Activated naive CD4-positive, alpha-beta T cell treated with anti-CD3 and anti-CD28 coated beads for 36 hours (primary cell): ENCODE measurements at places on chromosomes 2 and 18. TPM values are rescaled to one million over a fixed set of nuclear protein-coding genes. Genes with fewer than 3 reads are reported as not detected.

The SIGLEC15 gene
- not detected for total RNA-seq

The NAT8 gene
- total RNA-seq, result not detected

The LIPG gene
- 0.22 TPM for total RNA-seq

The MYO7B gene
- 0.37 TPM for total RNA-seq

The VSNL1 gene
- not detected for total RNA-seq

DNA sequence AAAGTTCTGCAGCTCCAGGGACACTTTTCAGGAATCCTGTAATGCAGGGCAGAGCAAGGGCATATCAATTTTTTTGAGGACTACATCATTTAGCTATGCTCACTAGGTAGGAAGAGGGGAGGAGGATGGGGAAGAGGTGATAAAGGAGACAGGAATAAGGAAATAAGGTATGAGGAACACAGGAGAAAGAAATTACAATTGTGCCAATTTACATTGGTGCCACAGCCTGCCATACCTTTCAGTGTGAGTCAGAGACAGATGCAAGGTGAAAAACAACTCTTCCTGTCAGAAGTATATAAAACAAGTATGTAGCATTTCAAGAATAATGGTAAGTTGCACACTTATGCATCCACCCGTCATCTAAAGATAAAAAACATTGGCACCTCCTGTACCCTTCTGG lies 5.4 kb upstream of the MRPS9 start:
- DNase-seq, result no peak

- DNase-seq, result no peak
Observed at GRCh38 chr2:129737660-129738527, 241.6 kb upstream of the RAB6C start.

DNA sequence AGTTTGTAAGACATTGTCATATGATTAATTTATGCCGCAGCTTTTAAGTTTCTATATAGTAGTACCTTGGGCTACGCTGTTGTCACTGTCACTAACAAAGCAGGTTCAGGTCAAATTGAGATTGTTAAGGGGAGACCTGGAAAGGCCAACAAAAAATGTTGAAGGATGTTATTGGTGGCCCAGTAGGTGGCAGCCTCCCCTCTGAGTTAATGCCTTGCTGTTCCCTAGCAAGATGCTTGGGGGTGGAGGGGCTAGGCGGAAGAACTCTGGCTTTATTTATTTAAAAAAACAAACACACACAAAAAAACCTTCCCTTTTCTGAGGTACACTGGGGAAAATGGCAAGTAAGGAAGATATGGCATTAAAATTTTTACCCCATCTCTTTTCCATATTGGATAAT lies 128.3 kb upstream of the ATP5MC3 start:
- peak; percentile 33 for DNase-seq

GRCh38 chr2:218228366-218229090 lies 11.5 kb downstream of the ARPC2 start:
- no peak for DNase-seq

DNA sequence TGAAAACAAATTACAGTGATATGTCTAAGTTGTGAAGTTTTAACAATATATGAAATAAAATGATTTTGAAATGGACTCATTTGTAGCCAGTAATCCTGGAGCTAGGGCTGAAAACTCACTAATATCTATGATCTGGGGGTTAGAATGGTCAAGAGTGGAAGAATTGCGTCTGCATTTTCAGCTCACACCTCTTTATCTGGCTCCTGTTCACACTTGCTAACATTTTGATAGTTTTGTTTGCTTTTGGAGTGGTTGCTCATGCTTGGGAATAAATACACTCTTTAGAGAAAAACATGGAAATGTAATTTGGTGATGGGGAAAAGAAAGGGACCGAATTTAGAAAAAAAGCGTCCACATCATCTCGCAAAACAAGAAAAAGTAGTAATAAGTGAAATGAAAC lies 30.7 kb downstream of the UBE2F start:
- no peak for DNase-seq

- DNase-seq, result no peak
Observed at GRCh38 chr2:101587251-101587650, 110.3 kb upstream of the MAP4K4 start.

DNA sequence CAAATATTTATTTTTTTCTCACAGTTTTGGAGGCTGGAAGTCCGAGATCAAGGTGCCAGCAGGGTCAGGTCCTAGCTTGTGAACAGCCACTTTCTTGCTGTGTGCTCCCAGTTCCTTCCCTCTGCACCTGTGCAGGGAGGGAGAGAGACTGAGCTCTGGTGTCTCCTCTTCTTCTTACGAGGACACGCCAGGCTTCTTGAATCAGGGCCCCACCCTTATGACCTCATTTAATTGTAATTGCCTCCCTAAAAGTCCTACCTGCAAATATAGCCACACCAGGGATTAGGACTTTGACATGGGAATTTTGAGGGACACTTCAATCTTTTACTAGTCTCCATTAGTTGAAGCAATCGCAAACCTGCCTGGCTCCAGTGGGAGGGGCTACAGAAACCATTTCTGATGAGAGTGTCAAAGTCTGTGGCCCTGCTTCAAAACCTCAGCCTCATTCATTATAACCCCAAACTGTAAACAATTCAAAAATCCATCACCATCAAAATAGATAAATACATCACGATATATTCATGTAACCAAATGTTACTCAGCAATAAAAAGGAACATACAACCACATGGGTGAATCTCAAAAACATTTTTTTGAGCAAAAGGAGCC lies 18.2 kb upstream of the SEH1L start:
- no peak for DNase-seq

GRCh38 chr2:33373986-33374385 lies 102.5 kb upstream of the RASGRP3 start:
- no peak for DNase-seq

DNA sequence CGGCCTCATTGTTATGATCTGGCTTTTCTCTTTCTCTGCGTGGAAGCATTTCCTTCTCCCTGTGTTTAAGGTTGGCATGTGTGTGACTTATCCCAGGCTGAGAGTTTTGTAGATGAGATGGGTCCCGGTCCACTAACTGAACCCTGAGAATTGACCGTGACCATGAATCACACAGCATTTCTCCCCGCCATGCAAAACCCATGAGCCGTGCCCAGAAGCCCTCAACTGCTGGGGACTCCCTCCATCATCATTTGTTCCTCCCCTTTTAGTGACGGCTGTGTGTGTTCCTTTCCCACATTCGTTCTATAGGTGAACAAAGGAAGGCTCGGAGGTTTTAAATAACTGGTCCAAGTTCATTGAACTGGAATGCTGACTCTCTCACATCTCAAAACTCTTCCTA lies 30.1 kb upstream of the TXNDC2 start:
- DNase-seq, result no peak

- DNase-seq, result no peak
Observed at GRCh38 chr18:78892177-78892576, 87.4 kb upstream of the SALL3 start.

GRCh38 chr2:203875471-203875870 lies 7.9 kb downstream of the CTLA4 start:
- no peak for DNase-seq

DNA sequence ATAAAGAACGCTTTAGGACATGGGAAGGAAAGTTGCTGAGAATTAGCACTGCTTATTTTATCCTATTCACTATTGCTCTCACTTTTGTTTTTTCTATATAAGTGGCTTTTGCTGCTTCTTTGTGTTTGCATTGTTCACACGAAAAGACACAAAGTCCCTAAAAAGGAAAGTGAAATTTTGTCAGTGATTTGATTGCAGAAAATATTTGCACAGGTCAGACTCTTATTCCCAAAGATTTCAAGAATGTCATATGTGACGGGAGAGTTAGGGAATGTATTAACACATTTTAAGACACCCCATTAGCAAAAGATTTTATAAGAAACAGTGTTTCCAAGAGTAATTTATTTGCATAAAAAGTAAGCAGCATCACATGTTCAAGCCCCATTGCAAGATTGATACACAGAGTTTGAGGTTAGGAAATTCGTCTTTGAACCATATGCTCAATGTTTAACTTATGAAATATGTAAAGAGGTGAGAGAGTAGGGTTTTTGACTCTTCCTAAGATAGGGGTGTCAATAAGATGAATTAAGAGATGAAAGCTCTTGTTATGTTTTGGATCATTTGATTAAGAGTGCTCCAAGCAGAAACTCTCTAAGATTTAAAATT lies 57.0 kb downstream of the CCDC102B start:
- no peak for DNase-seq

- DNase-seq, result no peak
Observed at GRCh38 chr2:124713969-124714368, 688.9 kb downstream of the CNTNAP5 start.

GRCh38 chr2:115161081-115161770 lies 718.8 kb downstream of the DPP10 start:
- no peak for DNase-seq

DNA sequence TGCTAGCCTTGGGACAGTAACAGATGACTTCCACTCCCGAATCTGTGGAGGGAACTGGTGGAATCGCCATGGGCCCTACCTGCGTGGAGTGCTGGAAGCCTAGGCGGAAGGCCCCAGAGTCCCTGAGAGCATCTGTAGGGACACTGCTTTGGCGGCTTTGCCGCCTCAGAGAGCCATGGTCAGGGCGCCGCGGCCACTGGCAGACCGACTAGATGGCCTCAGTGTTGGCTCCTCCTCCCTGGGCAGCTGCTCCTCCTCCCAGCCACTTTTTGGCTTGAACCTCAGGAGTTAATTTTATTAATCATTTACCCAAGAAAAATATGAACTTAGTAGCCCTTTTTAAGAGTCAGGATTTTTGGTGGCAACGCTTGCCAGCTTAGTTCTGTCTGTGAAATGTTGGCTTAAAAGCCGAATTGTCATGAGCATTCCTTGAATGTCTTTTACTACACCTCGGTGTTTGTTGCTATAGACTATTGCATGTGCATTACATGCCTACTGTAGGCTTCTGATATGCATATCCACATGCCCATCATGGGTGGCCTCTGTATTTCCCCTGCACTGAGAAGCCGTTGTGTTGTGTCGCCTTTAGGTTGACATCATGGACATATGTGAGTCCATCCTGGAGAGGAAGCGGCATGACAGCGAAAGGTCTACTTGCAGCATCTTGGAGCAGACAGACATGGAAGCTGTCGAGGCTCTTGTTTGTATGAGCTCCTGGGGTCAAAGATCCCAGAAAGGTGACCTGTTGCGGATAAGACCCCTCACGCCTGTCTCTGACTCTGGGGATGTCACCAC lies 2.4 kb downstream of the KLF11 start:
- no peak for DNase-seq

GRCh38 chr2:85536479-85536878 lies 2.5 kb upstream of the MAT2A start:
- no peak for DNase-seq

GRCh38 chr2:158914731-158915130 lies 53.7 kb upstream of the TANC1 start:
- no peak for DNase-seq

- no peak for DNase-seq
Observed at GRCh38 chr2:2664989-2665833, 334.1 kb upstream of the MYT1L start.

GRCh38 chr2:106358081-106358480 lies 110.1 kb downstream of the RGPD3 start:
- no peak for DNase-seq

DNA sequence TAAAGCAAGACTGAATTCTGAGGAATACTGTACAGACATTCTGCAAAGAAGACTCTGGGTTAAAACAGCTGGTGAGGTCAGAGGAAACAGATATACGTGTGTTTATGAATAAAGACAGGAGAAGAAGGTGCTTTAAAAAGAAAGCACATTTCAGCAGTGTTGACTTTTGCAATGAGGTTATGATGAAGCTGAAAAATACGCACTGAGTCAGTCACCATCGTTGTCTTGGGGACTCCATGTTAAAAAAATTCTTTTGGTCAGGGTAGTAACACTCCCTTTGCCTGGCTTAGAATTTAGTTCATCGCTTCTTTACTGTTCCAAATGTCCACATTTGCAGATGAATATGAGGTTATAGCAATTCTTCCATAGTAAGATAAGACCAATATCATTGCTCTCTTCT lies 1049.0 kb downstream of the TSN start:
- no peak for DNase-seq

DNA sequence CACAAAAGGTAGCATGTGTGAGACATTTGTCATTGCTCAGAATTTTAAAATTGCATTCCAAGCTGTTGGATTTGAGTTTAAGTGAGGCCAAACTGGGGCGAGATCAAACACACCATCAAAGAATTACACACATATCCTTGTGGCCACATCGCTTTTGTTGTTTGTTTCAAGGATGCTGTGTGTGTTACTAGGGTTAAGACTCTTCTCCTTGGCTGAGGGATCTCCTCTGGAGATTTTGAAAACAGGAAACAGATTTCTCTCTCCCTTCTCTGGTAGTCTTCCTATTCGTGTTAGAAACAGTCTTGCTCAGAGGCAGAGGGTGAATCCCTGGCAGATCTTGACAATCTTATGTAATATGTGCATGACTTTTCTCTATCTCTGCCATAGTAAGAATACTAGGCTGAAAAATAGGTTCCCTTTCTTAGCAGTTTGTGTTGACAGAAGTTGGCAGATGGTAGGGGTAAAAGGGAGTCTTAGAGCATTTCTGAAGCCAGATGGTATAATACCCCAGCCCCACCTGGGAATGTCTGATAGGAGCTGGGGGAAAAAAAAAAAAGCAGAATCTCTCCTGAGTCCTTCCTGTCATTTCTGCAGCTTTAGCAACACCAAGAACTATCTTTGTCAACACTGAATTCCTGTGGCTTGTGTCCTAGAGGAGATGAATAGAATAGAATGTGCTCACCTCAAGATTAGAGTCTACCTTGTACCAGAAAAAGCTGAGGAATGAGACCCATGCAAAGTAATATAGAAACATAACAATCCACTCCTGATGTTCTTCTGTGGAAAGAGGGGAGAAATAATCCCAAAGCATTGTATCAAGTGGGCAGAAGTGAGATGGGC lies 101.8 kb downstream of the XRCC5 start:
- DNase-seq, result no peak

GRCh38 chr2:112996635-112997034 lies 8.6 kb upstream of the IL36A start:
- DNase-seq, result peak; percentile 93

DNA sequence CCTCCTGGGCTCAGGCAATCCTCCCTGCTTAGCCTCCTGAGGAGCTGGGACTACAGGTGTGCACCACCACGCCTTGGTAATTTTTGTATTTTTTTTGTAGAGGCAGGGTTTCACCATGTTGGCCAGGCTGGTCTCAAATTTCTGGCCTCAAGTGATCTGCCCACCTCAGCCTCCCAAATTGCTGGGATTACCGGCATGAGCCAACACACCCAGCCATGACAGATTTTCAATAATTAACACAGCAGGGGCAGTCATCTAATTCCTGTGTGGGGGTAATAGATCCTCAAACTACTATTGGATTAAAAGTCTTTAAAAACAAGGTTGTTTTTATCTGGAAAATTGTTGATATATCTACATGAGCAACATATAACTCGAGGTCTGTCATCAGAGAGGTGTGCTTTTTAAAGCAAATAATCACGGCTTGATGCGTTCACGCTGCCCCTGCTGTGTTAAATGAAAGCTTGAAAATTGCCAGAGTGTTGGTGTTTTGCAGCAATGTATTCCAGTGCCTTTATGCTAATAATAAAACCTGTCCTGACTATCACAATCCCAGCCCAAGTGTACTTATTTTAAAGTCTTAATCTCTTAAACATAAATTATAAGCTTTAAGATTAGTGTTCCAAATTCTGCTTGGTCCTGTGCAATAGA lies 35.6 kb upstream of the ASB1 start:
- no peak for DNase-seq
